ENCODE measurements at places on chromosomes 6 and 20. TPM values are rescaled to one million over a fixed set of nuclear protein-coding genes. Genes with fewer than 3 reads are reported as not detected.

GRCh38 chr6:39256294-39256940 is 27.1 kb upstream of the KCNK5 start:
- DNase-seq: no peak

GRCh38 chr6:12584631-12585405 is 131.7 kb upstream of the PHACTR1 start:
- no peak for DNase-seq

GRCh38 chr6:144580039-144580438 is 294.9 kb downstream of the UTRN start:
- DNase-seq: no peak

DNA sequence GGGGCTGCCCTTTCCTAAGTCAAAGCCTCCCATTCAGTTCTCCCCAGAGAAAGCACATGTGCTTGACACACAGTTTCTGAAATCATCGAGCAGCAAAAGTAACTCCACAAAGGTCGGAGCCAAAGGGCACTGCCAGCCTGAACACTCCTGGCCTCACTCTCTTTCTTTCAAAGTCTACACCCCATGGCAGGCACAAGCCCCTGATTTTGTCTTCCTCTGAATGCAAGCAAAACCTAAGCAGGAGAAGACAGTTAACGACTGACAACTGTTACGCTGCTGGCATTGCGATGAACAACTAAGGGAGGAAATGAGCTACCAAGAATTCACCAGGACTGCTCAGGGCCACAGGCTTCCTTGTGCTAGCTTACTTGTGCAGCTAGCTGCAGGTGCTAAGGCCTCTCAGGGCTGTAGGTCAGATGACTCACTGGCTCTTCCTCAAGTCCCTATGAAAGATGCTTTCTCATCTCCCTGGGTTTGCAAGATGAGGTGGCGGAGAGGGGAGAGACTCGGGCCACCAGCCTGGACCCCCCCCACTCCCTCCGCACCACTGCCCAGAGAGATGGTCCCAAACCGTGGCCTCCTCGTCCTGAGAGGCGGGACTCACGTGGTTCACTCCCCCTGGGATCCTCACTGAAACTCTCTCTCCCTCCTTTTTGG is 208.2 kb downstream of the DLL1 start:
- DNase-seq: no peak

FAM217A gene
- total RNA-seq: not detected

SIRPB1 gene
- 9.6 TPM for total RNA-seq
